ENCODE measurements at places on chromosomes 12 and 14.
A peak's percentile ranks its signal among the peaks of the same experiment; 100 is the strongest.

DNA sequence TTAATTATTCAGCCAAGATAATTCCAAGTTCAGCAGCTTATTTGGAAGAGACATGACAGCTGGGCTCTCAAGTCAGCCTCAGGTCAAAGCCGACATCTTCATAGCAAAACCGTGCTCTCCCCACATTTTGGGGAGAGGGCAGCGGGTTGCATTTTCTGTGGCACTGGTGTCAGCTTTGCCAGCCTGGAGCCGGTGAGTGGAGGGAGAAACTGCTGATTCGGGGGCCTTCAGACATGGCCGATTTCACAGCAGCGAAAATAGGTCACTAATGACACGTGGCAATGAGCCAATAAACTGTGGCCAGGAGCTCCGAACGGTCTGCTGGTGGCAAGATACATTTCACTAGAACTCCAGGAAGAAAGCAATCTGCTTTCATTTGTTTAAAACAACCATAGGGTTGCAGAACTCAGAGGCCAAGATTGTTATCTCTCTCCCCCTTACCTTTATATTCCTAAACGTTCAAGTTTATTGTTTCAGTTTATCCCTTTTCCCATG, 173.2 kb downstream of the CAND1 start:
- no peak for DNase-seq

DNA sequence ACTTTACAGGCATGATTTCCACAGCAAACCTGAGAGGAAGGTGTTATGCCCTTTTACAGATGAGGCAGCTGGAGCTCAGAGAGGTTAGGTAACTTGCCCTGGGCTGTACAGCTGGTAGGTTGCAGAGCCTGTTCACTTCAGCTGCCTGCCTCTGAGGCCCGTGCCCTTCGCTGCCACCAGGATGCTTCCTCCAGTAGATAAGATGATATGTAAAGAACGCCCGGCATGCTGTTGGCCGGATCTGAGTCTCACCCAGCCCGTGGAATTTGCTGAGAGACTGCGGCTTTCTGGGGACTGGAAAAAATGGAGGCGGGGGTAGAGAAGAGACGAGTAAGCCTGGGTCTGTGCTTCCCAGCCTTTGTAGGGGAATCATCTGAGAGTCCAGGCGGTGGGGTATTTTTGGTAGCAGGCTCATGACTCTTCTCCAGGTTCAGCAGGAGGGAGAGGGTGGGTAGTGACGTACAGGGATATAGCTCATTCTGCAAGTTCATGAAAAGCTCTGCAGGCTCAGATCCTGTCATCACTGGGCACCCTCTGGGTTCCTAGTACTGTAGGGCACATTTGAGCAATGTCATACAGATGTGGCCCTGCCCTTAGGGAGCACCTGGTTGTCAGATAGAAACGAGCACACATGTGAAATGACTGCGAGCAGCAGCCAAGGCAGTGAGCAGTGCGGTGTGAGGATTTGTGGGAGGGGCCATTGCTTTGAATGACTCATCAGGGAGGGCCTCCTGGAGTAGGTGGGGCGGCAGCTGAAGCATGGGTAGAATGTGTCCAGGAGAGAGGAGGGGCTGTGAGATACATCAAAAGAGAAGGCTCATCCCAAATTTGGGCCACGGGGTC, 159.4 kb downstream of the TSPAN9 start:
- peak; percentile 49 for DNase-seq

GRCh38 chr12:131082290-131083194, 128.8 kb downstream of the ADGRD1 start:
- no peak for DNase-seq

DNA sequence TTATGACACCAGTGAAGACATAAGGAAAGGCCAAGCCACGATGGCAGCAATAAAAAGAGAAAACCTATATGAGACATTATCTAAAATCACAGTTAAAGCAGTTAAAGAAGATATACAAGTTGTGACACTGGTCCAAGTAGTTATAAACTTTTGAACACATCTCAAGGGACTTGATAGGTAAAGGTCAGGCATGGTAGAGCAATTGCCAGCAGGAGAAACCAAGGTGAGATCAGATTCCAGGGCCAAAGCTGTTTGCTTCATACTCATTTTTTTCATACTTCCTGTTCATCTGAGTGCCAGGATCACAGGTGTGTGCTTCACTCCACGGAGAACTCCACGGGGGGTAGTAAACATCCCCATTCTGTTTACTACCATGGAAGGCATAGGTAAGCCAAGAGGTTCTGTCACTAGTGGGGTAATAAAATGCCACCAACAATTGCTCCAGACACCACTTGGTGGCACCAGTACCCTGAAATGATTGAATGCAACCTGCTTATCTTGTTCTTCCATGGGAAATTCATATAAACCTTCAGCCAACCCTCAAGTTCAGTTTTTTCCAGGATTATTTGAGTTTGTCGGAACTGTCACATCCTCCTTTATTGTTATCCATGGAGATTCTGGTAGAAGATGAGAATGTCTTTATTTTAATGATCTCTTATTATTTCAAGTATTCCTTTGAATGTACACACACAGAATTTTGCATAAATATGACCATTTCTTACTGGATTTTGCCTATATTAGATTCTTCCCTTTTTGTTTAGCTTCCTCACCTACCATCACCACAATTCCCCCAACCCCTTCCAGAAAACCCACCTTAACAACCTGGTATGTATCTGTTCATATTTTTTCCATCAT, 59.2 kb upstream of the TSPAN8 start:
- peak; percentile 38 for DNase-seq

DNA sequence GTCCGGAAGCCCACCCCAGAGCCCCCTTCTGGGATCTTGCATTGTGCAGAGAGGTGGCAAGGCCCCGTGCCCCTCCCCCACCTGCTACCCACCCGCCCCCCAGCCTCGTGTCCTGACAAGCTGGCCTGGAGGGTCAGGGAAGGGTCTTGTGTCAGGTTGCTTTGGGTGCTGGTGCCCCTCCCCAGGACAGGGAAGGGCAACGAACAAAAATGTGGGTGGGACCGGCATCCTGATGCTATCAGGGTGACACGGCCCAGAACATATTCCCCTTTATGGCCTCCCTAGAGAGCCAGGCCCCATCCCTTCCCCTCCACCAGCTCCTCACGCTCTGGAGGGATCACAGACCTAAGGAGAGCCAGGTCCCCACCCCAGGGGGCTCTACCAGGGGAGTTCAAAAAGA, 38.7 kb upstream of the TMEM179 start:
- DNase-seq, result no peak

DNA sequence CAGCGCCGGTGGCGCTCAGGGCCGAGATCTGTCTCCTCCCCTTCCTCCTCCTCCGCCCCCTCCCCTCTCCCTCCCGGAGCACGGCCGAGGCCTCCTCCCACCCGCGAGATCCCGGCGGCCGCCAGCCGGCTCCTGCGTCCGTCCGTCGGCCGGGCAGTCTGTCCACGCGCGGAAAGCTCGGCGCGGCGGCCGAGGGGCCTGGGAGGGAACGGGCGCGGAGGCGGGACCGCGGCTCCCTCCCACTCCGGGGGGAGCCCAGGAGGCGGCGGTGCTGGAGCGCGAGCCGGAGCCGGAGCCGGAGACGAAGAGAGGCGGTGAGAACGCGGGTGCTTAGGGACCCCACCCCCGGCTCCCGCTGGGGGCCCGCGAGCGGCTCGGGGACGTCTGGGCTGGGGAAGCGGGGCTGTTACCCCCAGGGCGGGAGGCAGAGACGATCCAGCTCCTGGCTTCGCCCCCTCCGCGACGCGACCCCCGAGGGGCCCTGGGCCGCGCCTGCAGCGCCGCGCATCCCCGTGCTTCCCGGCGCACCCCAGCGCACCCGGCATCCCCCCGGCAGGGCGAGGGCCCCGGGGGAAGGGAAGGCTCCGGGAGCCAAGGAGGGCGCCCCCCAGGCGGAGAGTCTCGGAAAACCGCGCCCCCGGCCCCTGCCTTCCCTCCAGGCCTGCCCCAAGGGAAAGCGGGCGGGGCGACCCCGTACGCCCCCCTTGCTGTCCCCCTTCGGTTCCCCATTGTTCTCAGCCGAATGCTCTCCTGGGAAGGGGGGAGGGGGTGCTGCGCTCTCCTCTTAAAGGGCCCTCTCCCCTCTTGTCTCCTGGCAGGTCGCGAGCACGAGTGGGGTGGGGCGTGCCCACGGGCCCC, at the start of gene DTX1:
DTX1 (plus strand) TSS at position 100 of the 858 bp plus-strand sequence. CDS start 1,463 bp downstream, outside the sequence.
- DNase-seq, result no peak

DNA sequence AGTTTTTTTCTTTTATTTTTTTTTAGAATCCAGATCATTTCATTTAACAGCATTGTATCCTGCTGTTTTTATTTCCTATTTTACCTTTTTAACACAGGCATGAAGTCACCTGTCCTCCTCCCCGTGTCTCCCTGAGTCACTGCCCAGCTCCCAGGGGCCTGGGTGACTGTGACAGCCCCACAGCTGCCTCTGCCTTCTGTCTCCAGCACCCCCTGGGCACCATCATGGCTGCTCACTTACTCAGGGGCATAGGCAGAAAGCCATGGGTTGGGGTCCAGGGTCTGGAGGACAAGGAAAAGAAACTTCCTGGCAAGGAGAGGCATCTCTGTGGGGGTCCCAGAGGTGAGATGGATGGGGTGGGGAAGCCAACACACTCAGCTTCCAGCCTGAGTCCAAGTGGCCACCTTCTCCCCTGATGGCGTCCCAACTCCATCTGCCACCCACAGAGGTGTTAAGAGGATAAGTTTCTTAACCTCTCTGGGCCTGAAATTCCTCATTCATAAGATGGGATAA, 25.3 kb downstream of the TMEM63C start:
- DNase-seq, result no peak

GRCh38 chr14:54314365-54315104, 82.3 kb upstream of the CDKN3 start:
- DNase-seq, result no peak

DNA sequence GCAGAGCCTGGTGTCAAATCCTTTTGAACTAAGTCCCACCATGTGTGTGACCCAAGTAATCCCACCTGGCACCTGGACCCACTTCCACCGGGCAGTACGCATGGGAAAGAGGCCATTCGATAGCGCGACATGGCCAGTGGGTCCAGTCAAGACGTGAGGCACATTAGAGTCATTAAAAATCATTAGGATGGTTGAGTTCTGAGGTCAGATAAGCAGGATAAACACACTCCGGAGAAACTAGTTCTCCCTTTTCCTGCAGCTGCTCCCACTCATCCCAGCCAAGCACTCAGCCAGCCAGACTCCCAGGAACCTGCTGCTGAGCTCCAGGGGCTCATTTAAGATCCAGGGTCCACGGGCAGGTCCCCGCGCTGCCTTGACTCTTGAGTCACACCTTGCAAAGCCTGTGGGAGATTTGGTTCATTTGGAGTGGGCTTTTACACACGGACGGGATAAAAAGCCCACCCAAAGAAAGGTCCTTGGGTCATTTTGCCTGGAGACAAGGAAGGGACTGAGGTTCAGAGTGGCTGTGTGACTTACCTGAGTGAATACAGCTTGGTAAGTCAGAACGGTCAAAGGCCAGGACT, 313.9 kb downstream of the BCL11B start:
- DNase-seq, result no peak

DNA sequence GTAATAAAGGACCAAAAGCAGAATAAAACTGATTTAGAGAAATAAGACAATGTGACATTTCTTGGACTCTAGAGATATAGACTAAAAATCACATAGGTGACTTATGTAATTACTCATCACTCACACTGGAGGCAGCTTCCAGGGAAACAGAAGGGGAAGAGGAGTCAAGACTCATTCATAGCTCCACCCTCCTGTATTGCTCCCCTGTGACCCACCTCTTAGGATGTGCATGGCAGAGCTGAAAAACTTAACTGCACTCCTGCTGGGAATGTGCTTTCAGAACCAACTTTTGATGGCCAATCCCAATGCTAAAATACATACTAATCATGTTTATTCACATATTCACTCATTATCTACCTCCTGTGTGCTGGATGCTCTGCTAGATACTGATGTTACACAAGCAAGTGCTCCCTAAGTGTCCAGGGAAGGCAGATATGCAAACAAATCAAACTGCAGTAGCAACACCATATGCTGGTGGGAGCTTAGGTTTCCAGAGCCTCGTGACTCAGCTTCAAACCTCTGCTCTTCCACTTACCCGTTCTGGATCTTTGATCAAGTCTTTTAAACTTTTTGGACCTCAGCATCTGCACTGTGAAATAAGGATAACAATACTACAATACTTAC, 316.1 kb downstream of the GALC start:
- DNase-seq, result no peak

GRCh38 chr14:54640506-54640905, 73.6 kb downstream of the SAMD4A start:
- DNase-seq, result no peak

DNA sequence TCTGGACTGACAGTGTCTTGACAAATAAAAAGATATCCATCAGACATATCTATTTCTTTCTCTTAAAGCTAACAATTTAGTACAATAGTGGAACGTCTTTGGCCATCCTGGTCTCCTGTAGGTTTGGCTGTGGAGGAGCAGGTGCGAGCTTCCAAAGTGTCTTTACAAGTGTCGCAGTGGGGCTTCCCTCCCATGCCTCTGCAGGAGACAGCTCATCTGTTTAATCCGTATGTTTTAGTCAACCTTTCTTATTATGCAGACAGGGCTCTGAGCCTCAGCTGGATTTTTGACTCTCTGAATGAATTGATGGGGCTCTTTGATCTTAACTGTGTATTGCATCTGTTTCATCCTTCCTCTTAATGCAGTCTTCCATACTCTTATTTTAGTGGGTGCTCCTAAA, 57.5 kb downstream of the RMST start:
- DNase-seq, result no peak

- no peak for DNase-seq
Measured at GRCh38 chr12:69910694-69911093, 85.7 kb downstream of the MYRFL start.

DNA sequence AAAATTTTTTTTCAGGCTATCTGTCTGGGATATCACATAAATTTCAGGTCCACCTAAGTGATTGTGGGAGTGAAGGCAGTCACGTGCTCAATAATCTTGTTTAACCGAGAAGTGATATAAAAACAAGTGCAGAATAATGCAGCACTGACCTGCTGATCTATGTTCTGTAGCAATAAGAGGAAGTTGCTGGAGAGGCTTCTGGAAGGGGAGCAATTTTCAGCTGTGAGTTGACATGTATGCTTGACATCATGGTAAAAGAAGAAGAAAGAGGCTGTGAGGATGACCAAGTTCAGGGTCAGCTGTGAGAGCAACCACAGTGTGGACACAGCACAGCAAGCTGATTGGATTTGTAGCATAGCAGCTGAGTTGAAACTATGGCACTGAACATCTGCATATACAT, 172.0 kb upstream of the PELI2 start:
- no peak for DNase-seq

- no peak for DNase-seq
Measured at GRCh38 chr14:49733836-49734235, 34.1 kb upstream of the KLHDC2 start.

DNA sequence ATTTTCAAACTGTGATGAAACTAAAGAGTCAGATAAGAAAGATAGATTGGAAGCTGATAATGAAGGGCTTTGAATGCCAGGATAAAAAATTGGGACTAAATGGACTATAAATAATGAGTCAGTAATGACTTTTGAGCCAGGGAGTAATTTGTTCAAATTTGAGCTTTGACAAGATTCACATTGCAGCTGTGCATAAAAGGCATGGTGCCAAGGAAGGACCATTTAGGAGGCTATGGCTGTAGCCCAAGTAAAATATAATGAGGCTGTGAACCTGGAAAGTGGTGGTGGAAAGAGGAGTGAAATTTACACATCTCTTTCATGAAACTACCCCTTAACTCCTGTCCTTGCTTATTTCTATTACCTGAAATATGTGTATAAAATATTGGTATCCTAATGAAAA, 218.5 kb downstream of the SLC6A15 start:
- no peak for DNase-seq

GRCh38 chr14:47297374-47297773, 378.0 kb downstream of the MDGA2 start:
- DNase-seq, result no peak

Measured in T47D (cell line).